Activated CD8-positive, alpha-beta T cell treated with anti-CD3 and anti-CD28 coated beads, Interleukin-2, amount 10 ng/mL, durations not matched to agents 7 days and 5 days (primary cell): ENCODE measurements at places on chromosomes 16 and 17.

DNA sequence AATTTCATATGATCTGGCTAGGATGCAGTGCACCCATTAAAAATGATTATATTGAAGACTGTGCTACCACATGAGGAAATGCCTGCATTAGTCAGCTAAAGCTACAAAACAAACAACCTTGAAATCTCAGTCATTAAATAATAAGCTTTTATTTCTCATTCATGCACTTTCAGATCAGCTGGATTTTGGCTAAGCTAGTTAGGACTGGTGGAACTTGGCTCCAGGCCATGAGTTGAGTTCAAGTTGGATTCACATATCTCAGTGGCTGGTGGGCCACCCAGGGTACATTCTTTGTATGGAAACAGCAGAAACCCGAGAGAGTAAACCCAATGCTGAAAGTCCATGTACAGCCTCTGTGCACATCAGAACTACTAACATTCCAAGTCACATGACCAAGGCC is 6.4 kb upstream of the SLFN12L start:
- DNase-seq: no peak

DNA sequence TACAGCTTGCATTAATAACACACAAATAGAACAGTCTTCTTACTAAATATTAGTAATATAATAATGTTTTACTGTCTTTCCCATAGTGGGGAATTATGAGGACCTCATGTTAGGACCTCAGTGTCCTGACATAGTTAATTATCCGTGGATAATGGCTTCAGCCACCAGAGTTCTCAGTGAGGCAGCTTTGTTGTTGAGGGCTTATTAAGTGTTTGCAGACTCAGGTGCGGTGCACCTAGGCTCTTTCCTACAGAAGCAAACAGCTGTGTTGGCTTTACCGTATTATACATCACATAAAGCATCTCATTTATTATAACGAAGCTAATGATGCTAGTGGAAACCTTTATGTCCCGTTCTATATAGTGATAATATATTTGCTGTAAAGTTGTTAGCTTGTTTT is 246.7 kb downstream of the FTO start:
- no peak for DNase-seq

DNA sequence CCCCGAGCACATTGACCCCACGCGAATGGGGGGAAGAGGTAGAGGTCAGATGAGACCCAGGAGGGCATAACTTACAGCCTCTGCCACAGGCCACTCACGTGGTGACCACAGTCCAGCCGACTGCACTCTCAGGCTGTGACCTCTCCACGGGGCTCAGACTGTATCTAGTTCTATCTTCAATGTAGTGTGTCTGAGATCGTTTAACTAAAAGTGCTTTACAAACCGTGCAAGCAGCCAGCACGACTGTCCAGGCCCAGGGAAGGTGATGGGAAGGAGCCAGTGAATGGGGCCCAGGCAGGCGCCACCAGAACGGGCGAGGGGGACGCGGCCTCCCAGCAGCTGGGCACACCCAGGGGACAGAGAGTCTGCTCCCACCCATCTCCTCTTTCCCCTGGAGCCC is 108.6 kb downstream of the ANKRD11 start:
- no peak for DNase-seq

DNA sequence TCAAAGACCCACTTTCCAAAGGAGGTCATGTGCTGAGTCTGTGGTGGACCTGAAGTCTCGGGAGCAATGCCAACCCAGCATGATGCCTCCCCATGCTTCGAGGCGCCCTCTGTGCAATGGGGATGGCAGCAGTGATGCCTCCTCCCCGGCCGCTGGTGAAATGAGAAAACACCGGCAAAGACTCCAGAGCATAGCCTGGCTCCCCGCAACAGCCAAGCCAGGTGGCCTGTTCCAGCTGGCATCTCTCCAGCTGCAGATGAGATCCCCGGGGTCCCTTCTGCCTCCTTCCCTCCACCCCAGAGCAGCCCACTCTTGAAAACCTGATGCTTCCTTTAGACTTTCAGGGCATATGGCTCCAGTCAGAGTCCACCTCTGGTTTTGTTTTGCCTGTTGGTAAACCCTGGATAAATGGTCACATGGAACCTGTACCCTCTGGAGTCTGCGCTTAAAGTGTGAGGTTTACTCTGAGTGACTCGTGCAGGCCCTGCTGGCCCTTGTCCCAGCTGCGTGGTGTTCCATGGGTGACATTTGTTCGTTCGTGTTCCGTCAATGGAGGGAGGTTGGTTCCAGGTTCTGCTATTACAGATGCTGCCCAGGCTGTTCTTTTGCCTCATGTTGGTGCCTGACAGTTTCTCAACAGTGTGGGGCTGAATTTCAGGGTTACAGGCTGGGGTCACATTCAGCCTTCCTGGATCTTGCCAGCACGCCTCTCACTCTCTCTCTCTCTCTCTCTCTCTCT is 181.8 kb upstream of the CIBAR2 start:
- DNase-seq: no peak

- DNase-seq: no peak
Observed at GRCh38 chr17:27665549-27665948, 34.6 kb downstream of the LGALS9 start.

DNA sequence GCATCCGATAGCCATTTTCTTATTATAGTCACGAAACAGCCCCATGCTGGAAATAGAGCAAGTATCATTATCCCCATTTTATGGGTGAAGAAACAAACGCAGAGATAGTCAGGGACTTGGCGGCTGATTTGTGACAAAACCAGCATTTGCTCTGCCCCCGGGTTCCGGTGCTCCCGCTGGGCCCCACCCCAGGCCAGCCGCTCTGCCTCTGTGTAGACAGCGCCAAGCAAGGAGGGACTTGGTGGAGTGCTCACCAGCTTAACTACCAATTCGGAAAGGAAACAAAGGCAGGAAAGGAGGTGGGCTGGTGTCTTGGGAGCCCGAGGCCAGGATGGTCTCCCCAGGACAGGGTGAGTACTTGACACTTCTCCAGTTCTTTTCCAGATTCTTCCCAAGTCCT is 10.0 kb downstream of the SRL start:
- no peak for DNase-seq
